HAP-1 (cell line): ENCODE measurements at places on chromosomes 7 and 10.

DNA sequence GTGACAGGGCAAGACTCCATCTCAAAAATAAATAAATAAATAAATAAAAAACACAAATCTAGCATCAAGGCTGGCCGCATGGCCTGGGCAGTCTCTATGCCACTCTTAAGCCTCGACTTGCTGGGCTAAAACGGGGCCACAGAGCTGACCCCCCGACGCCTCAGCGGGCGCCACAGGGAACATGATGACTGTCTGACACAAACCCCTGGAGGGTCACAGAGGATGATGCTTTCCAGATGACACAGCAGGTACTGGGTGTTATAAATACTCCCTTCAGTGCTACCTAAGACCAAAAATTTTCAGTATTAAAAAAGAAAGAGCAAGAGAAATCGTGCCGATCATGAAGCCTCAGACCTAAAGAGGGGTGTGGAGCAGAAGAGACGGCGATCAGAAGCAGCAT is 176.8 kb downstream of the MAD1L1 start:
- no peak for DNase-seq

- DNase-seq: no peak
Measured at GRCh38 chr10:129754211-129755050, 209.6 kb downstream of the EBF3 start.

GRCh38 chr7:82156893-82157292 is 286.7 kb downstream of the CACNA2D1 start:
- no peak for DNase-seq

DNA sequence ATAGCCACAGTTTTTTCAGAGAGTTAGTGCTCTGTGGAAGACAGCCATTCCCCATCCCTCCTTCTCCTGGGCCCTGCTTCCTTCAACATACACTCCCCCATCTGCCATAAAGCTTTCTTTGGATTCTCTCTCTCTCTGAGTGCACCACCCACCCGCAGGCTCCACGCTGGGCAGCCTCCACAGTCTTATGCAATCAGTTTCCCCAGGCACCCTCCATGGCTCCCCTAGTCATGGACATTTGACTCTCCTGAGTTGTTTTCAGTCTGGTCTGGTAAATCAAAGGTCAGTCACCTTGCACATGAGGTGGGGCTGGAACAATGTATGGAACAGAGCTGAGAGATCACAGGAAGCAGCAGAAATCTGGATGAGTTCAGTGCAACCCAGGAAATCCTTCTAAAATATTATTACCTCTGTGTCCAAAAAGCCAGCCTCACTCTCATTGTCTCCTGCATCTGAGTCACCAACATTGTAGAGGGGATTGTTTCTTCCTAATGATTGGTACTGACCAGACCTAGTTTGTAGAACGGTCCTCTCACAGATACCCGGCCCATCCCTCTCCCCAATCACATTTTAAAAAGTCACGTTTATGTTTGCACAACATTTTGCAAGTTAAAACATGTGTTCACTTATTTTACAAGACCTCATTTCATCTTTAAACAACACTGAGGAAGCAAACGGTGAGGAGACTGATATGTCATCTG is 70.1 kb downstream of the CYCS start:
- DNase-seq: no peak

- DNase-seq: no peak
Measured at GRCh38 chr7:134212576-134213546, 85.7 kb downstream of the LRGUK start.
